ENCODE measurements at places on chromosomes 6 and 20.
A peak's percentile ranks its signal among the peaks of the same experiment; 100 is the strongest.

- no peak for DNase-seq
Measured at GRCh38 chr6:108671790-108672189, 111.1 kb downstream of the FOXO3 start.

- DNase-seq: peak; percentile 22
Measured at GRCh38 chr20:16608277-16608650, 35.0 kb upstream of the KIF16B start.

GRCh38 chr20:51484141-51484815 is 58.2 kb downstream of the NFATC2 start:
- no peak for DNase-seq

- DNase-seq: no peak
Measured at GRCh38 chr6:37187321-37188022, 17.5 kb downstream of the PIM1 start.

GRCh38 chr6:13120483-13121482 is 207.6 kb downstream of the TBC1D7 start:
- no peak for DNase-seq

DNA sequence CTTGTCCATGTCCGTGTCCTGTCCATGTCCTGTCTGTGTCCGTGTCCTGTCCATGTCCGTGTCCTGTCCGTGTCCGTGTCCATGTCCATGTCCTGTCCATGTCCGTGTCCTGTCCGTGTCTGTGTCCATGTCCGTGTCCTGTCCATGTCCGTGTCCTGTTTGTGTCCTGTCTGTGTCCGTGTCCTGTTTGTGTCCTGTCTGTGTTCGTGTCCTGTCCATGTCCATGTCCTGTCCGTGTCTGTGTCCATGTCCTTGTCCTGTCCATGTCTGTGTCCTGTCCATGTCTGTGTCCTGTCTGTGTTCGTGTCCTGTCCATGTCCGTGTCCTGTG is 55.0 kb upstream of the BHLHE23 start:
- DNase-seq: peak; percentile 10

- no peak for DNase-seq
Measured at GRCh38 chr6:147707524-147707923, 199.0 kb downstream of the SAMD5 start.
